ENCODE measurements at places on chromosomes 13 and 19.

DNA sequence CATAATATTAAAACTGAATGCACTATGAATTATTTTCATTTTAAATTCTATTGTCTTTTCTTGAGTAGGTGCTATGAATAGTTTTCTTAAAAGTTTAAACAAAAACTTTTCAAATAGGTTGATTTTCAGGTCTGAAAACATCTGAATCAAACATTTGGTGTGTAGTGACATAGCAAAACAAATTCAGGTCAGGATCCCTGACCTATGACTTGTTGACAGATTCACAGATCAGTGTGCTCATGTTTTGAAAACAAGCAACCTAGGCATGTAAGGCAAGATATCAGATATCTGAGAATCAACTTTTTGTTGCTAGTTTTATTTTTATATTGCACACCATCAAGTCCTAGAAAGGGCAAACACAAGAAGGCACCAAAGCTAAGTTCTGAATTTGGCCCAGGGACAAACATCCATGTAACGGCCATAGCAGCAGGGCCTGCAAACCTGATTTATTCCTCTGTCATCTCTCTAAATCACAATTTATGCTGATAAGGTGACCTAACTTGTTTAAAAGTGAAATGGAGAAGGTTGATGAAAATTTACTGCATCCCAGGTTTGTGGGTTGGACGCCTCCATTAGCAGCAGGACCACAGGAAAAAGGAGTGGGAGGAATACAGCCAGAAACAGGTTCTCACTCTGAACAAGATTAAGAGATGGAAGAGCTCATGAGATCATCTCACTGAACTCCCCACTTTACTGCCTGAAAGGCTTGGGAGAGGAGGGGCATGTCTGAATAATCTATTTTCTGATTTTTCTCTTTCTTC lies 337.7 kb downstream of the KCNRG start:
- DNase-seq: no peak

GRCh38 chr13:113186061-113186900 lies 22.2 kb downstream of the PCID2 start:
- no peak for DNase-seq

DNA sequence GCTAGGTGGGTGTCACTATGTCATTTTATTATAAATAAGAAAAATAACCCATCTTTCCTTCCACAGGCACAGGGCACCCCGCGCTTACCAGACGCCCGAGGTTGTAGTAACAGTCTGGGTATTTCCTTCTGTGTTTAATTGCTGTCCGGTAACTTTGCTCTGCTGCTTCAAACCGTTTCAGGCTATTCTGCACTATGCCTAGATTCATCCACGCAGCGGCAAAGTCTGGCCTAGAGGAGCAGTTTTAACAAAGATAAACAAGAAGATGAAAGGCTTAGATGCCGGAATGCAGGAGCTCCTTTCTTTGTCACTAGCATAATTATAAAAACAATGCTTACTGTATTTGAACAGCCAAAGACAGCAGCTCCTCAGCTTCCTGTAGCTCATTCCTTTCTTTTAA lies 36.9 kb upstream of the GGACT start:
- no peak for DNase-seq

DNA sequence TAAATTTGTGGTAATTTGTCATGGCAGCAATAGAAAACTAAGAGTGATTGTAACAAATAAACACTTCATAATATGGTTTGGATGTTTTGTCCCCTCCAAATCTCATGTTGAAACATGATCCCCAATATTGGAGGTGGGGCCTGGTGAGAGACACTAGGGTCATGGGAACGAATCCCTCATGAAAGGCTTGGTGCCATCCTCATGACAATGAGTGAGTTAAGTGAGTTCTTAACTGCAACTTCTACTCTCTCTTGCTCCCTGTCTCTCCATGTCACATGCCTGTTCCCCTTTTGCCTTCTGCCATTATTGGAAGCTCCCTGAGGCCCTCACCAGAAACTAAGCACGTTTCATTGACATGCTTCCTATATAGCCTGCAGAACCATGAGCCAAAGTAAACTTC lies 1233.2 kb downstream of the OLFM4 start:
- DNase-seq: no peak

DNA sequence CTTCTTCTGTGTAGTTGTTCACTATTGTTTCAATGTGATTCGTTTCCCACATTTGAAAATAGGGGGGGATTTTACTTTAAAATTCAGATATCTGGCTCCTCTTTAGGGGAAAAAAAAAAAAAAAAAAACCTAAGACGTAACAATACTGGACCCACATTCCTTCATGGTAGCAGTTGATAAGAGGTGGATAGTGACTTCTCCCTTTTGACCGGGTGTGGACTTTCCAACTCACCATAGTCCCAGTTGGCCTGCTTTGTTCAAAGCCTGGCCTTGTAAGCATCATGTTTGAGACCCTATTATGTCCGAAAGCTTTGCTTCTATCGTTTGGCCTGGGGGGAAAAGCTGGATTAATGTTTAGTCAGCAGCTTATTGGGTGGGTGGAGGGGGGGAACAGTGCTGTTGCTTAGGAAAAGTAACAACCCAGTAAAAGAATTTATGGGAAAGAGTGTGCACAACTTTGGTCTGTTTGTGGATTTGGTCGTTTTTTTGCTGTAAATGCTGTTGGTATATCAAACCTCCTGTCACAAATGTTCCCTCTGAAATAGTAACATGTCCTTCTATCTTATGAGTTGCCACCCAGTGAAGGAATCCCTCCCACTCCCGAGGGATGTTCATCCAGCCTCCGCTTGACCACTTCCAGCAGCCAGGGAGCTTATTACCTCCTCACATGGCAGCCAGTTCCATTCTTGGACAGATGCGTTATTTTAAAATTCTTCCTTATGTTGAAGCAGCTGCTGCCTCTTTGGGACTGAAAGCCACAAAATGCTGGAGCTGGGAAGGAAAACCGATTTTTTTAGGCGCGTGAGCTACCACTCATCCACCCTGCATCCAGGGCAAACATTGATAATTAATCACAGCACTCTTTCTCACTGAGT lies 10.4 kb downstream of the SAMD4B start:
- DNase-seq: no peak

DNA sequence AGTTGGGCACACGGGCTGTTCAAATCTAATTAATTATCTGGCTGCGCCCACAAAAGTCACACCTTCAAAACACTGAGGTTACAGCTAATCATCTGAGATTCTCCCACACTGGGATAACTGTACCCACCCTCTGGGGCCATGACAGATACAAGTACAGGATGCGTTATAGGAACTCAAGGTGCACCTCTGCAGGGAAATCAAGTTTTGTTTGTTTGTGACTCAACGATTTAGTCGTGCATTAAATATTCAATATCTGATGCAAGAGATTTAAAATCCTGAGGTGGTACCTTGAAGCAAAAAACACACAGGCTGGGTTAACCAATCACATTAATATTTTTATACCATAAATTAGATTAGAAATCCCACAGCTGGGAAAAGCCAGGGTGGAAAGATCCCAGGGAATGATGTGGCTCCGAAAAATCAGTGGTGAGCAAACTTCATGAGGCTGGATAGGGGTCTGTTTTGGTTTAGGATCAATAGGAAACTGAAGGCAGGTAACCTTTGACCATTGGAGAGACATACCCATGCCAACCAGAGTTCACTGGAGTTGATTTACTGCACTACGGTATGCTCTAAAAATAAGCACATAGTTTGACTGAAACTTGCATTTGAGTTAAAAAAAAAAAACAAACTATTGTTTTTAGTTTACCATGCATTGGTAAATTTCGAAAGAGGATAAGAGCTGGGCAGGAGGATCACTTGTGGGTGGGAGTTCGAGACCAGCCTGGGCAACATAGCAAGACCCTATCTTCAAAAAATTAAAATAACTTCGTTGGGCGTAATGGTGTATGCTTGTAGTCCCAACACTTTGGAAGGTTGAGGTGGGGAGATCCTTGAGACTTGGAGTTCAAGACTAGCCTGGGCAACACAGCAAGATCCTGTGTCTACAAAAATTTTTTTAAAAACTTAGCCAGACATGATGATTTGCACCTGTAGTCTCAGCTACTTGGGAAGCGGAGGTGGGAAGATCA lies 23.9 kb upstream of the CEBPG start:
- DNase-seq: no peak

- DNase-seq: peak; percentile 64
Observed at GRCh38 chr19:39362682-39363657, 20.7 kb downstream of the SAMD4B start.

DNA sequence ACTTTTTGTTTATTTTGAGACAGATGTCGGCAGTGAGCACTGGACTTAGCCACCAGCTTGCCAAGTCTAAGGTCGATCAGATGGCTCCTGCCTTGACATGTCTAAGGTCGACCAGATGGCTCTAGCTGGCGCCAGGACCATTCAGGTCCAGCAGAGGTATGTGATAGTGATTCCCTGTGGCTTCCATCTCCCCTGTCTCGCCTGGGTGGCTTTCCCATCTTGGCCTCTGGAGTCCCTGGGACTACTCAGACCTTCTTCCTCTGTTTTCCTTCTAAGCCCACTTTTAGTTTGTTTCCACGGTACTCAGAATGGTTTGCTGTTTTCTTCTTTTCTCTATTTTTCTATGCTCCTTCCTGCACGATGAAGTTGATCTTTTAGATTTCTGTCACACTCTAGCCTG lies 1435.7 kb downstream of the UQCRFS1 start:
- no peak for DNase-seq

DNA sequence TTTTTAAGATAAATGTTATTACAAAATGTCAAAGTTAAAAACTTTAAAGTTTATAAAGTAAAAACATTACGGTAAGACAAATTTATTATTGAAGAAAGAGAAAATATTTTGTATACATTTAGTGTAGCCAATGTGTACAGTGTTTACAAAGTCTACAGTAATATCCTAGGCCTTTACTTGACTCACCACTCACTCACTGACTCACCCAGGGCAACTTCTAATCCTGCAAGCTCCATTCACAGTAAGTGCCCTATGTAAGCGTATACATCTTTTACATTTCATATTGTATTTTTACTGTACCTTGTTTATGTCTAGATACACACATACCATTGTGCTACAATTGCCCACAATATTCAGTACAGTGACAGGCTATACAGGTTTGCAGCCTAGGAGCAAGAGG lies 448.2 kb downstream of the KCTD12 start:
- DNase-seq: no peak

GRCh38 chr13:77429320-77430142 lies 102.6 kb upstream of the MYCBP2 start:
- no peak for DNase-seq

DNA sequence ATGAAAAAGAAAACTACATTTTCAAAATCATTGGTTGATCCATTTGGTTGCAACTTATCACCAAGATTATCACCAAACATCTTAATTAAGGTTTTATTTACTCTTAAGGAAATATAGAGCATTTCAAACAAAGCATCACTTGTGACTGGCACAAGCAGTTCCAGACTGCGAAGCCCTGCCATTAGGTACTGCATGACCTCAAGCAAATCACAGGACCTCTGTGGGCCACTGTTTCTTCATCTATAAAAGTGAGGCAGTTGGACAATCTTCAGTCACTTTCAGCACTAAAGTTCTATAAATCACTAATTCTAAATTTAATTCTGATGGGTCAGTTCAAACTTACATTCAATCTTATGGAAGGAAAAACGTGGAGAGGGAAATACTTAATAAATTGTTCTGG lies 2.0 kb downstream of the ELF1 start:
- no peak for DNase-seq

DNA sequence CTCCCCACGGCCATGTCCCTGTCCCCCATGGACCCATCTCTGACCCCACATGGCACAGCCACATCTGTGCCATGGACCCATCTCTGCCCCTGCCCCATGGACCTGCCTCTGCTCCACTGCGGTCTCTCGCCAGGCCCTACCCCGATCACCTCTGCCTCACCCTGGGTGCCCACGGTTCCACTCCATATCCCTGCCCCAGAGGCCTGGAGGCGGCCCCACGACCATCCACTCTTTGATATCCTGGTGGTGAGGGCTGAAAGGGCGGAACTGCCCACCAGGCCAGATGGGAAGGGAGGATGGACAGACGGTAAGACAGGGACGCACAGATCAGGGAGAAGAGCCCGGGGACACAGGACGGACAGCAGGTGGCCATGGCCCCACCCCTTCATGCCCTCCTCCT lies 327 bp downstream of the PTGER1 start:
- DNase-seq: no peak

GRCh38 chr19:44782729-44783128 lies 5.0 kb downstream of the CBLC start:
- no peak for DNase-seq

GRCh38 chr13:90896002-90896401 lies 451.5 kb upstream of the MIR17HG start:
- DNase-seq: no peak

DNA sequence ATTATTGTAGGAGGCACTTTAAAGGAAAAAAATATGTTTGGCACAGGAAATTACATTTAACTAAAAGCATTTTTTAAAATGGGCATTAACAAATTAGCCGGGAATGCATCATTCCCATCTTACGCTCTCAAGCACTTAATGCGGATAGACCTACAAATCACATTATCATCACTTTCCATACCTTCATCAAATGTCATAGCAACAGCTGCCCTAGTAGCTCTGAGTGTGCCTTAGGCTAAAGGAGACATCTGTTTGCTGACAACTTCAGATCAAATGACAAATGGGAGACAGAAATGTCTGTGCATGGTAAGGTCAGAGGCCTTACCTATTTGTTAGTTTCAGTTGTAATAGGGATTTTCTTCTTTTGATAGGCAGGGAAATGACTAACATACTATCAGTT lies 773.2 kb upstream of the SLC10A2 start:
- DNase-seq: no peak

GRCh38 chr13:53126841-53127245 lies 98.2 kb downstream of the OLFM4 start:
- DNase-seq: peak; percentile 69

- DNase-seq: no peak
Observed at GRCh38 chr19:46791944-46792343, 3.5 kb upstream of the SLC1A5 start.

DNA sequence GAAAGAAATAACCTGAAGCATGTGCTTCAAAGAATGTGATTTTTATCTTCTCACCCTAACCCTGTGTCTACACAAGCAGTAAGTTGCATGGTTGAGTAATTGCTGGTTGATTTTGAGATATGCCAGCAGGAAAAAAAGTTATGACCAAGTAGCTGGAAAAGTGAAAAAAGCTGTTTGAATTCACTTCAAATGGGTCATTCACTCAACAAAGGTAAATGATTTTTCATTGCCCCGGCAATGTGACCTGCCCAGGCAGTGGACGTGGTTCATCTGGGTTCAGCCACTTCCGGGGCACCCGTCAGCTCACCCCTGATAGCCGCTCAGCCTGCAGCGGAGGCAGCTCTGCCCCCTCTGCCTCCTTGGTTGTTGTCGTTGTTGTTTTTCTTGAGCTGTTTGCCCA lies 18.5 kb downstream of the TNFRSF19 start:
- no peak for DNase-seq

All from skeletal muscle cell (primary cell).